ENCODE measurements at places on chromosomes 13 and 19.

DNA sequence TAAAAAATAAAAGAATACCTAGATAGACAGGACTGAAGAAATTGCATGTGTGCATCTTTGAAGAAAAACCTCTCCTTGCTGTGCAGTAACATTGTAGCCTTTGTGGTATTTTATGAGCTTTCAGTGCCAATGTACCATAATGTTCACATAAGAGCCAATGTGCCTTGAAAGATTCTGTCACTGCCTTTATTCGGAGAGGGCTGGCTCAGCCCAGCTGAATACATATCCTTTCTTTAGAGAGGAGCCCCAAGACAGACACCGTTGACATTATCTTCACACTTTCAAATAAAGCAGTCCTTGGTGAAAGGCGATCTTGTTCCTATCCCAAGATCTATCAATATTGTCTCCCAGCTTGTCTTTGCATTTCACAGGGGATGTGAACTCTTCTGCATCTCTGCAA is 18.5 kb upstream of the CNMD start:
- no peak for DNase-seq

DNA sequence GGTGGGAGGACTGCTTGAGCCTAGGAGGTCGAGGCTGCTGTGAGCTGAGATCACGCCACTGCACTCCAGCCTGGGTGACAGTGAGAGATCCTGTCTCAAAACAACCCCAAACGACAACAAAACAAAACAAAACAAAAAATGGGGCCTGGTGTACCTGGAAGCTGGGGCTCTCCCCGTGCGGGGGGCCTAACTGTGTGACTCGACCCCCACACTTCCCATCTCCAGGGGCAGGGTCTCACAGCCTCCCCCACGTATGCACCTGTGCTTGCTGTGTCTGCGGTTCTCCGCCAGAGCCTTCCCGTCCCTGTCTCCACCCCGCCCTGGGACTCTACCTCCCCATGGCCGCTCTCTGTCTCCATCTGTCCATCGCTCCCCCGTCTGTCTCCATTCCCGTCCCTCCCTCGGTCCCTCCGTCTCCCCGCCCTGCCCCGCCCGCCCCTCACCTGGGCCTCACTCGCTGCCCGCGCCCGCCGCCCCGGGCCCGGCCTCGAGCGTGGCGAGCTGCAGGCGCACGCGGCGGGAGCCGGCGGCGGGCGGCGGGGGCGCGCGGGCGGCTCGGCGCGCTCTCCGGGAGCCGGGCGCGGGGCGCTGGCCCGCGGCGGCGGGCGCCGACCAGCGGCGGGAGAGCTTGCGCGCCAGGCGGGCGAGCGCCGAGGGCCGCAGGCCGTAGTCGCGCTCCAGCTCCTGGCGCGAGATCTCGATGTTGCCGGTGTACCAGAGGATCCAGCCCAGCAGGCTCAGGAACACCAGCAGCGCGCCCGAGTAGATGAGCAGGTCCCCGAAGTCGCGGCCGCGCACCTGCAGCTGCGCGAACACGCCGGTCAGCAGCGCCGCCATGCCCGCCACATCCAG is 587 bp downstream of the TMEM238 start:
- DNase-seq: no peak

GRCh38 chr19:43519436-43520088 is 7.4 kb downstream of the ETHE1 start:
- DNase-seq: peak; percentile 94

GRCh38 chr19:44278181-44278690 is 18.6 kb downstream of the ZNF233 start:
- no peak for DNase-seq

DNA sequence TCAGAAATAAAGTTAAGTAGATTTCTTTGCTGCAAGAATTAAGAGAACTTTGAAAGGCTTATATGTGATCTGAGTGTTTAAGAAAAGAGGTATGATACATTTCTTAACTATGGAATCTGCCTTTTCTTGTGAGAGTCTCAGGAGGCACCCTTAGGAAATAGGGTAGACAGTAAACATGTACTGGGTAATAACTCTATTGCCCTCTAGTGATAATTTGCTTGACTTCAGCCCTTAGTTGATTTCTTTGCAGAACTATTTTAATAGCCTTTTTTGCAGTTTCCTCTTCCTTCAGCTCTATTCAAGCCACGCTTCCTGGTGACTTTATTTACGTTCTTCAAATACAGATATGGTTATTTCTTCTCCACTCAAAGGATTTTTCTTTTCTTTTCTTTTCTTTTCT is 37.0 kb upstream of the CCNA1 start:
- peak; percentile 27 for DNase-seq

DNA sequence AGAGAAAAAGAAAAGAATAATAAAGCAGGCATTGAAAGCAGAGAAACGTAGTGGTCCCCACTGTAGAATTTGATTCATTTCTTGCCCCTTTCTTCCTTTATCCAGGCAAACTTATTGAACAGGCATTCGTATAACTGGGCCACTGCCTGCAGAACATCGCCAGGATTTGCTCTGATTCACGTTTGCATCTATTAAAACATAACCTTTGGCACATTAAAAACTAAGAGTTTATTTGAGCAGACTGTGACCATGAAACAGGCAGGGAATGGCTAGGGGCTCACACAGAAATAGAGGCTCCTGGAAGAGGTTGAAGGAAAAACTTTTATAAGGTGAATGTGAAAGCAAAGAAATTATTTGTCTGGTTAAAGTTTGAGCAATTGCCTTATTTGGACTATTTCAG is 12.5 kb upstream of the SUPT20H start:
- no peak for DNase-seq

DNA sequence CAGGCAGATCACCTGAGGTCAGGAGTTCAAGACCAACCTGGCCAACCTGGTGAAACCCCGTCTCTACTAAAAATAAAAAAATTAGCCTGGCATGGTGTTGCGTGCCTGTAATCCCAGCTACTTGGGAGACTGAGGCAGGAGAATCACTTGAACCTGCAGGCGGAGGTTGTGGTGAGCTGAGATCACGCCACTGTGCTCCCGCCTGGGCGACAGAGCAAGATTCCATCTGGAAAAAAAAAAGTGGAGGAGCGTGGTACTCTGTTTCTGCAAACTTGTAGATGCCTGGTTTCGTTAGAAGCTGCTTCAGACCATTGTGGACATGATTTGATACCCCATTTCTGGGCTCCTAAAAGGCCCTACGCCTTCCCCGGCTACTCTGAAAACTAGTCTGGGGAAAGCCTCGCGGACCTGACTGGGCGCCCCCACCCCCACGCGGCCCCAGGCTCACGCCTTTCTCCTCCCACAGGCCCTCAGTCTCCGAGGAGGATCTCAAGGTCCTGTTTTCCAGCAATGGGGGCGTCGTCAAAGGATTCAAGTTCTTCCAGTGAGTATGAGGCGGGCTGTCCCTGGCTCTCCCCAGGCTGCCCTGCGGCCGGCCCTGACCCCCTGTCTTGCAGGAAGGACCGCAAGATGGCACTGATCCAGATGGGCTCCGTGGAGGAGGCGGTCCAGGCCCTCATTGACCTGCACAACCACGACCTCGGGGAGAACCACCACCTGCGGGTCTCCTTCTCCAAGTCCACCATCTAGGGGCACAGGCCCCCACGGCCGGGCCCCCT is 11.5 kb downstream of the PLPPR3 start:
- no peak for DNase-seq

DNA sequence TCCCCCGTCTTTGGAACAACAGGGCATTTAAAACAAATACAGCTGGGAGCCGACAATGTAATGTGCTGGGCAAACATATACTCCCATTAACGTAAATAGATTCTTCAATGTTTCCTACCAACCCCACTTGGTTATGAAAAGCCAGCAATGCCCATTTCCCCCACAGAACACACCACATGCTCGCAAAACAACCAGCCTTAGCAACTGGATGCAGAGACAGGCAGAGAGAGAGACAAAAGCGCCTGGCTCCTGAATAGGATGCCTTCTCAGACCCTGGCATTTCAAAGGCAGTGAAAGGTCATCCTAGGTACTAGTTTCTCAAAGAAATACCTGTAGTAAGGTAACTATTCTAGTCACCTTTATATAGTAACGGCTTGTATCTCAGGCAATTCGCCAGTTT is 462.9 kb downstream of the ITGBL1 start:
- no peak for DNase-seq

- no peak for DNase-seq
Observed at GRCh38 chr19:2607712-2608601, 94.5 kb downstream of the GNG7 start.

- no peak for DNase-seq
Observed at GRCh38 chr19:14381689-14382474, 638 bp downstream of the ADGRE5 start.

GRCh38 chr13:44304433-44304725 is 69.2 kb upstream of the SERP2 start:
- no peak for DNase-seq

DNA sequence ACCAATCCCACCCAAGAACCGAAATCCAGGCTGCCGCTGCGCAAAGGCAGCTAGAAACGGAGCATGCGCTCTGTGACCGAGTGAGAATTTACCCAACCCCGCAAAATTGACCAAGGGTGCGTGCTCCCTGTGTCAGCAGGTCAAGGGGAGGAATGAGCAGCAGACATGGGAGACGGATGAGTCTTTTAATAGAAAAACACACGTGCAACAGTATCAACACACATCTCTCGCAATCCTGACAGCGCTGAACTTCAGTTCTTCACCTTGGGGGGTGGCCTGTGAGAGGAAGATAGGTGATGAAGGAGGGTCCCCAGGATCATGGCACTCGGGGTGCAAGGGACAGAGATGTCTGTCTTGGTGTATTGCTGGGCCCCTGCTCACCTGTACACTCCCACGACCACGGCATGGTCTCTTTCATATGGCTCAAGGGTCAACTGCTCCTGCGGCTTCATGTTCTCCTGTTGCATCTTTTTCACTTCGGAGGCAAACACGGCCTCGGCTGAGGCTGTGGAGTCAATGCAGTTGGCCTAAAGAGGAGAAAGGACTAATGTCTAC is 402 bp upstream of the DYRK1B start:
- DNase-seq: no peak

GRCh38 chr13:72180253-72180952 is 313.4 kb upstream of the DACH1 start:
- no peak for DNase-seq

DNA sequence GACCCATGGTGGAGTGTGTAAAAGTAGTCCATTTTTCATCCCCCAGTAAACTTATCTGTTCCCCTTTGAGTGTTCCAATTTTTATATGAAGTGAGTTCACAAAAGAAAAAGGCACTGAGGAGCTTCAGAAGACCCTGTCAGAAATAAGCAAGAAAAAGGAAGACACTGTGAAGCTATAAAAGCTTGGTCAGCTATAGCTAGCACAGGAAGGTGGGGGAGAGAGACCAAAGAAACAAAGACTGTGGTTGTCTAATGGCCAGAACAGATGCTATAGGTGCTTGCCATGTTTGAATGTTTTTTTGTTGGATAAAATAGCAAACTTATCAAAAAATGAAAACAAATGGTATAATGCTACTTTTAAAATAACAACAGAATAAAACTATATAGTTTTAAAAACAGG is 46.5 kb downstream of the RCBTB2 start:
- no peak for DNase-seq

GRCh38 chr19:1285737-1286360 is at the start of gene EFNA2:
TSS of gene EFNA2 (plus strand) at chr19:1285873. CDS start at chr19:1286169, 296 bp downstream.
- DNase-seq: no peak

DNA sequence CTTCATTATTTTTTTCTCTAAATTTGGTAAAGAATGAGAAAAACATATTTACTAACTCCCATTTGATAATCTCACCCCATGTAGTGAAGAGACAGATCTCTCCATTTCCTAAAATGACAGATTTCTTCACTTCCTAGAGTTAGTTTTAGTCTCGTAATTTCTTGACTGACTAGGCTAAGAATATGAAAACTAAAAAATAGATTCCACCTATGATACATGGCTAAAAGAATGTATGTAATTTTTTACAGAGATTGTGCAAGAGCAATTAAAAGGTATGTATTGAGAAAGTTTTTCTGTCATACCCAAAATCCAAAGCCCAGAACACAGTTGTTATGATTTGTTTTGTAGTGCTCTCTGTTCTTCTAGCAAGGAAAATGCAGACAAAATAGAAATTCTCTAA is 9.5 kb downstream of the NALCN start:
- no peak for DNase-seq

- DNase-seq: no peak
Observed at GRCh38 chr19:41895745-41896580, 13.0 kb downstream of the ARHGEF1 start.

GRCh38 chr19:48511800-48512503 is at the start of gene LMTK3:
TSS of gene LMTK3 (minus strand) at chr19:48511835. CDS start at chr19:48511576, 259 bp downstream.
- no peak for DNase-seq

DNA sequence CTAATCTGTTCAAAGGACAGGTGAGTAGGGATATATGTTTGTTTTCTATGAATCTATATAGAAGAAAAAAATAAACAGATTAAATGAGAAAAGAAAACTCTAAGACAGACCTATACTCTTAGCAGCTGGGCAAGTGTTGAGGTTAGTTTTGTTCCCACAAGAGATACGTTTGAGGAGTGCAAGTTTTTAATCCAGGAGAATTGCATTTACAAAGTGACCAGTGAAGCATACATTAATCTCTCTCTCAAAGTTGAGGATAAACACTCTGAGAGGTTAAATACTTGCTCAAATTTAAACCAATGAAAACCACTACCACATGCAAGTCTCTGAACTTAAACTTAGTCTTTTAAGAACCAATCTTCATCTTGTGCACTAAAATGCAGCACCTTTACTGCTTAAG is 930.5 kb upstream of the MIR17HG start:
- no peak for DNase-seq

DNA sequence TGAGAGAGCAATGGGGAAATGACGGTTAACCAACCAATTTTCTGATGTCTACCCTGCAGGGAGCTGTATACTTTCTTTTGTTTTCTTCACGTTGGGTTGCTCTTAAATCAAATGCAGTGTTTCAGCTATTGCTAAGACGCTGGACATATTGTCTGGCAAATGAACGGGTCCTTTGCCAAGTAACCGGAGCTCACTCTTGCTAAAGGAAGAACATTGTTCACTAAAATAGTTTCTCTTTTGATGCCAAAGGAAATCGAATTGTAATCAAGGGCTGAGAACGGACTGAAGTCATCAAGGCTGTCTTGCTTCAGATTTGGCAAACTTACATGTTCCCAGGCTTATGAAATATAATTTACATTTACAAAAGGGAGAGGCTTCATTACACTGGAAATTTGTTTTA is 142.3 kb upstream of the ARGLU1 start:
- no peak for DNase-seq

DNA sequence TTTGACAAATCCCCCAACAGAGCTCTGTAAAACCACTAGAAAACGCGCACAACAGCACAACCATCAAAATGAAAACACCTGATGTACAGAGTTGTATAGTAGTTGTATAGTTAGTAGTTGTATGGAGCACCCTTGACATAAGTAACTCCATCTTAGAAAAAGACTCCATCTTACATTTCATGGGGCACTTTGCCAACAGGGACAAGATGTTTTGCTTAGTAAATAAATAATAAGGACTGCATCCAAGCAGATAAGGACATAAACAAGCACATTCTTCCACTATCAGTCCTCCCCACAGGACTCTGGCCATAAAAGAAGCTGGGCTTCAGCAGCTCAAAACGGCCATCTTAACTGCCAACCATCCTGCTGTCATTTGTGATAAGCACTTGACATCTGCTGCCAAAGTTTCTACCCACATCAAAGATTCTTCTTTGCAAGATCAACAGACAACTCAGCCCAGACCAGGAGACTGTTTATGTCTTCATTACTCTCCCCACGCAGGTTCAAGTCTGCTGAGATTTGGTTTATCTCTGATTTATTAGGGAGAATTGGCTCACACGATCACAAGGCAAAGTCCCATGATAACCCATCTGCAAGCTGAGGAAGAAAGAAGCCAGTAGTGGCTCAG is 20.7 kb upstream of the ZNF331 start:
- DNase-seq: no peak
